Activated T-cell treated with anti-CD3 and anti-CD28 coated beads, Interleukin-2, amount 50 U/mL, for 72 hours (primary cell): ENCODE measurements at places on chromosomes 4 and X. TPM values are rescaled to one million over a fixed set of nuclear protein-coding genes. Genes with fewer than 3 reads are reported as not detected.

Gene MAGEE2
- total RNA-seq = not detected

Gene FATE1
- not detected for total RNA-seq

Gene TCP11X2
- total RNA-seq = not detected

Gene AKAP4
- total RNA-seq = not detected

Gene DUSP21
- total RNA-seq = not detected
